ENCODE measurements at places on chromosomes 6 and 20.

DNA sequence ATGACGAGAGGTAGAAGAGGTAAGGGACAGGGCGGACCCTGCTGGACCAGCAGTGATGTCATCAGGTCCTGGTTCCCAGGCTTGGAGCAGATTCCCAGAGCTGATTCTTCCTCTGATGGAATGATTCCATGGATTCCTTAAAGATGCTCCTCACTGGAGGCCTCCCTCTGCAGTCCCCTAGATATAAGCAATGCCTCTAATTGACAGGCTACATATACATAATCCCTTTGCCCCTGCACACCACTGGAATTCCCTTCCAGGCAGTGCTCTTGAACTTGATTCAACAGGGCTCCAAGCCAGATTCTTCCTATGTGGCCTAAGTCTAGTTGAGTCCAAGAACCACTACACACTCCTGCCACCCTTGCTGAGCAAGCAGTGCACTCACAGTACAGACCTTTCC, 52.3 kb upstream of the L3MBTL3 start:
- DNase-seq = no peak

GRCh38 chr20:36956674-36957073, 5.2 kb upstream of the SAMHD1 start:
- no peak for DNase-seq

DNA sequence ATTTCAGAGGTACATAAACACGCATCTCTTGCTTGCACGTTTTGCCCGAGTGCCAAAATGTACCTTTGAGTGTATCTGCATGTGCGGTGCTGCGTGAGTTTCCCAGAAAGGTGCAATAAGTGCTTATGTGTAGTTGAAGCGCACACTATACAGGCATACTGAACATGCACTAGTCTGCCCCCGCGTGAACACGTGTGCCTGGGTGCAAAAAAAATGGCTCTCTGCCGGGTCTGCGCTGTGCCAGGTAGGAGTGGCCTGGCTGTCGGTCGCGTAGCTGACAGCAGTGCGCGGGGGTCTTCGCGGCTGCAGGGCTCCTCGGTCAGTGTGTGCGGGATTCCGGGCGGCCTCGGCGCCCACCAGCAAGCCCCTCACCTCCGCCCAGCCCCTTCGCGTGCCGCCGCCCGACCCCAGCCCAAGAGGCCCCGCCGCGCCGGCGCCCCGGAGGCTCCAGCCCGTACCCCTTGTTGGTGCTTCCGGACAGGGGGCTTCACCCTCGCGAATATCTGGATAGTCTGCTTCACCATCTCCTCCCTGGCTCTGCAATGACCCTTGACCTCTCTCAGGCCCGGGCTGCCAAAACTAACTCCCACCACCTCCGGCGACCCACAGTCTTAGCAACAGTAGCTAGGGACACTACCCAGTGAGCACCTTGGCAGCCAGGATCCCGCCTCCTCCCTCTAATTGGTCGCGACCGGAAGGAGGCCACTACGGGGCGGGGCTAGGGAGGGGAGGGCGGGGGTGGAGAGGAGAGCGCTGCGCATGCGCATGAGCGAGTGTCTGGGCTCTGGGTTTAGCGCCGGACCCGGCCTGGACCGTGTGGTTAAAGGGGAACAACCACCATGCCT, at the start of gene KIF6:
TSS of gene KIF6 (minus strand) at position 622 of the 845 bp plus-strand sequence. CDS start at position 524, 98 bp downstream.
- DNase-seq = peak; percentile 28

DNA sequence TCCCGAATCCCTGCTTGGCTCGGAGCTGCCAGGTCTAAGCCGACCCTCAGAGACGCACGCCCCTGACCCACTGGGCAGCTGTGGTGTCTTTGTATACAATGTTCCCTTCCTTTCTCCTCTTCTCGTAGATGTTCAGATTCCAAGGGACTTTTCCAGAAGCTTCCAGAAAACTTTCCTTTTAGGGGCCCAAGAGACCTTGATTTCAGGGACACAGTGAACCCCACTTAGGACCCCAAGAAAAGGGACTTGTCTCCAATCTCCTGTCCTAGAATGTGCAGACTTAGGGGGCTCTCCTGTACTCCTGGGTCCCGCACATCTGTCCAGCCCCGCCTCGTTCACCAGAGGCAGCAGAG, 103.5 kb downstream of the EDN3 start:
- no peak for DNase-seq

DNA sequence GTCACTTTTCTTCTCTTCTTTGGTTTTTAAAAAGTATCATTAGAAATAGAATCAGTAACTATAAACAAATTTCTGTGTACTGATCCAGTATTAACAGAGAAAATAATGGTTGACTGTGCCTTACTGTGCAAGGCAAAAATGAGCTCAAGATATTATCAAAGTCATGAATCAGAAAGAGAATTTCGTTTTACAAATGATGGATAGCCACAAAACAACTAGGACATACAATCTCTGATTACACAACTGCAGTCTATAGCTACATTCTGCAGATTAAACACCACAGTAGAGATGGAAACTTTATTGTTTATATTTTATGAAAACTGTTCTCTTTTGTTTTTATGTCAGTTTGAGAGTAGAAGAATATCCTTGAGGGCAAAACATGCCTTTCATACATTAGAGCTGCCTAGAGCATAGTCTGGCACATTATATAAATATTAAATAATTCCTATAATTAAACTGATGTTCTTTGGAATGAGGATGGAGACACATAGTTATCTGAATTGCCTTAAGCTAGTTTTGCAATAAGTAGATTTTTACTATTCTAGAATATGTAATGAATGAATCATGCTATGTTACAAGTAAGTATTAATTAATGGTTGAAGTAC, 333.1 kb downstream of the LAMA2 start:
- DNase-seq = no peak

GRCh38 chr20:16556301-16556700, 16.9 kb downstream of the KIF16B start:
- no peak for DNase-seq

DNA sequence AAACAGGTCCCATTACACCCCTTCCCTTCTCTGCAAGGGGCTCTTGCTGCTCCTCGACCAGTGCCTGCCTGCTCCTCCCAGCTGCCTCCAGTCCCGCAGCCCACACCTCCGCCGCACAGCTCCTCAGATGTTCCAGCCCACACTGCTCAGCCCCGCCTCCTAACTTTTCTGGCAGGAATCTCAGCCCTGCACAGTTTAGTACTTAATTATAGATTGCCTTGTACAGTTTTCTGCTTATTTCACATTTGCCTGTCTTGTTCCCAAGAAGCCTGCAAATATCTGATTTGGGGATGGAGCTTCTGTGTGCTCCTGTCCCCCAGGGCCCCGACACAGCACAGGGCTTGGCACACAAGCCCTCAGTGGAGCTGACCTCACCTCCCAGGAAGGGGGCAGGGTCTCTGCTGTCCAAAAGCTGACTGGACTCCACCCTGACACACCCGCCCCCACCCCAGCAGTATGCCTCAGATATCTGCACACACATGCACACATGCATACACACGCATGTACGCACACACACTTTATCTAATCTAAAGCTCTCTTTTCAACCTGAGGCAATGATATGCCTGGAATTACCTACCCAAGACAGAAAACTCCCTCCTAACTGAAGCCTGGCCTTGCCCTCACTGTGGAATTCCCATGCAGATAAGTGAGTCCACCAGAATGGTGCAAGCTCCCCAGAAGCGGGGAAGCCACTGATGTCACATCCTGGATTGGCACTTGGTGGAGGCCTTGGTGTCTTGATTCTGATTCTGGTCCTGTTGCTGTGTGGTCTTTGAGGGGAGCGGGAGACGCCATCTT, 1.2 kb upstream of the PNPLA1 start:
- DNase-seq = no peak

DNA sequence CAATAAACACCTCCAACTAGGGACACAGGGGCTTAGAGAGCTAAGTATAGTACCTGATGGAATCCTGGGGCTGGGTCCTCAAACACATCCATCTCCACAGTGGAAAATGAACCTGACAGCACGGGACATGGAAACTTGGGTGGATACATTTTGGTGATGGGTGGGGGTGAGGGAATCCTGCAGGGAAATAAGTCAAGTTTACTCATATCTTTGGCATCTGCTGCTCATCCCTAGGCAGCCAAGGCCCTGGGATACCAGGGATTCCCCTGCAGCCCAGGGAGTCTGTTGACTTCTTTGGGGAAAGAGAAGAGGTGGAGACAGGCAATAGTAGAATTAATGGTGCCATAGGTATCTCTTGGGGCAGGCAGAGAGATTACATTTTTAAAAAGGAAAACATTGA, 6.6 kb downstream of the APOBEC2 start:
- no peak for DNase-seq

- DNase-seq = no peak
These were observed 108.9 kb downstream of the VEGFA start for GRCh38 chr6:43878823-43879495.

- no peak for DNase-seq
These were observed 1.3 kb upstream of the RNF217 start for GRCh38 chr6:124960757-124961463.

- no peak for DNase-seq
These were observed 68.8 kb downstream of the AGPAT4 start for GRCh38 chr6:161204866-161205557.
